ENCODE measurements at places on chromosomes 12 and 14. TPM values are rescaled to one million over a fixed set of nuclear protein-coding genes. Genes with fewer than 3 reads are reported as not detected.

The TROAP gene
- 48.0 TPM for total RNA-seq

The PLEKHD1 gene
- 0.10 TPM for total RNA-seq

The LIN7A gene
- total RNA-seq = 11.9 TPM

The PTPRO gene
- total RNA-seq = not detected

The CS gene
- total RNA-seq = 188 TPM

The CDCA3 gene
- total RNA-seq = 115 TPM

The RIMBP2 gene
- 1.2 TPM for total RNA-seq

The WSCD2 gene
- 1.7 TPM for total RNA-seq

The RD3L gene
- not detected for total RNA-seq

The ACSM4 gene
- 1.9 TPM for total RNA-seq

The LTB4R gene
- 4.2 TPM for total RNA-seq

The ADAMTS20 gene
- total RNA-seq = 0.90 TPM

The PNN gene
- 24.0 TPM for total RNA-seq

The ANGEL1 gene
- total RNA-seq = 23.3 TPM

The LRTM2 gene
- total RNA-seq = 0.42 TPM

The CEBPE gene
- total RNA-seq = 0.44 TPM

The TAS2R30 gene
- total RNA-seq = 1.8 TPM

The SLC2A14 gene
- 1.7 TPM for total RNA-seq

The PROX2 gene
- not detected for total RNA-seq

The RAB2B gene
- 21.5 TPM for total RNA-seq

The SYNDIG1L gene
- 0.76 TPM for total RNA-seq

The KLRD1 gene
- 0.04 TPM for total RNA-seq
